C1 segment of cervical spinal cord (tissue), 14 donors: ENCODE measurements at places on chromosomes 4 and X.

- no peak for DNase-seq
Measured at GRCh38 chr4:108887034-108887433, 124.2 kb upstream of the ETNPPL start.

- no peak for DNase-seq
Measured at GRCh38 chr4:2417226-2417764, 1.1 kb downstream of the ZFYVE28 start.

DNA sequence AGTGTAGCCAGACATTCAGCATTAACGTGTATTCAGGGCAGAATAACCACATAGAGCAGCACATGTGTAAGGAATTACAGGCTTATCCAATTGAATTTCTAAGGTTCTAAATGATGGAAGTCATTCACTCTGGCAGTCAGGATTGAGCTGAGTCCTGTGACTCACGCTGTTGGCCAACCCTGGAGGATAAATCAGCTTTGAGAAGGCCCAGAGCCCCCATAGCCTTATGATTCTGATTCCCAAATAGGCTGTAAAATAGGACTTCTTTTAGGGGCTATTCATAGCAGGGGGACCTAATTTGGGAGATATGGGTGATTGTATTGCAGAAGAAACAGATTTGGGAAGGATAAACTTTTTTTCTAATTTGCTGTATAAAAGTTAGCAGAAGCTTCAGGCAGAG is 8.1 kb upstream of the HPF1 start:
- no peak for DNase-seq

DNA sequence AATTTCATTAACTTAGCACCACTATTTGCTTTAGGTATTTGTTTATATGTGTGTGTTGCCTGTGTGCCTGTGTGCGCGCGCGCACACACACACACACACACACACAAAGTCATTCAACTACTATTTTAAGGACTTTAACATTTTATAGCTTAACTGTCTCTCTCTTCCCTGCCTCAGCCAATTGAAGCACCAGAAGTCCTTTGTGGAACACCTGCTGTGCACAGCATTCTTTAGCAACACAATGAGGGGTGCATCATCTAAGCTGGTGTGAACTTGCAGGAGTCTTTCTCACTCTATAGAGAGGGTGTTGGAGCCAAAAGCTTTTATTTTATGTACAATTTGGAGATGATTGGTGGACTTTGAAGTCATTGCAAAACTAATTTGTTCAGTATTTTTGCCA is 31.3 kb downstream of the SLIT2 start:
- no peak for DNase-seq

DNA sequence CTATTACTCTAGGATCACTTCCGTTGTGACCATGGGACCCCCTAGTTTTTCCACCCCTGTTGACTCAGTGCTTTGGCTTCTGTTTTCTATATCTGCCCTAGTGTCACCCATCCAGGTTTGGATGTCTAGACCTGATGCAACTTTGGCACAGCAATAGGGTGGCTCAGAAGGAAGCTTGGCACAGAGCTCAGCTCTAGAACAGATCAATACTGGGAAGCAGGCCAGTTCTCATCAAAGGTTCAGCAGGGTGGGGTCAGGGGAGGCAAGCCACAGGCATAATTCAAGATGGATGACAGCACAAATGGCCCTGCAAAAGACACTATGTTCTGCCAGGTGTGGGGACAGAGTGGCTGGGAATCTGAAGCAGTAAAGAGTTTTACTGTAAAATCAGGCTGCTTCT is 74.2 kb upstream of the EGFL6 start:
- no peak for DNase-seq

- DNase-seq, result no peak
Measured at GRCh38 chr4:56062526-56063145, 113.9 kb downstream of the CEP135 start.

GRCh38 chrX:77114501-77114900 is 332.7 kb upstream of the FGF16 start:
- no peak for DNase-seq

DNA sequence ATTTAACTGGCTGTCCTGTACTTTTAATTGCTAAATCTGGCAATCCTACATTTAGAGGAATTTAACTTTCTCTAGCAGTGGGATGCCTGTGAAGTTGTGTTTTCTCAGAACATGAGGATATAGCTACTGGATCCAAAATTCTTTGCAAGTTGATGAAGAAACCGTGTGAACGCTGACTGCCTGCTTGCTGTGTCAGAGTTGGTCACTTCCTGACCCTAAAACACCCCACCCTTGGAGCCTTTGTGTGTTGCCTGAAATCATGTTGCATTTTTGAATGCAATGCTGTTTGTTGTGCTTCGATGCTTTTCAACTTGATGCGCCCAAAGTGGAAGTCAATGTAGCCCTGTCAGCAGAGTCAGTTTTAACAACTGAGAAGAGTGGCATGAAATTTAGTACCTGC is 211.2 kb downstream of the ANK2 start:
- DNase-seq, result no peak

DNA sequence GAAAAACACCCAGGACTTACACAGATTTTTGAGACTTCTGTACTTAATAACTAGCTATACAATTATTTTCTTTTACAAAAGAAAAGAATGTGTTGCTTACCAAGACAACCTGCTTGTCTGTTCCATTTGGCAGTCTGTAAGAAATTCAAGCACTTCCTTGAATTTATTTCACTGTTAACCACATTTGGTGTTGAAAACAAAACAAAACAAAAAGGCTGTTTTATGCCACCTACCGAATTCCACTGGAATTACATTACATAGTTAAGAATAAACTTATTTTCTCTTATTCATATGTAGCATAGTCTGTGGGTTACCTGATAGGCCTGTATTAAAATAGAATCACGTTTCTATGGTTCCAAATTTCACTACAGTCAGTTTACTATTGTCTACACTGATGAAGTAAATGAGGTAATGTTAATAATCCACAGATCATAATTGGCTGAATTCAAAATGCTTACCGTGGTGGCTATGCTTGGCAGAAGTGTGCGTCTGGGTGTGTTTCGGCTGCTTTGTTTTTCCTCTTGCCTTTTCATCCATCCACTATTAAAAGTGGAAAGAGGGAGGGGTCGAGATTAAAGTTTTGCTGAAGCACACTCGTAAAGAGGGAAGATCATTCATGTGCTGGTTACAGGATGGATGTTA is at the start of gene TLR1:
Gene TLR1, minus strand, starts transcription at position 138 of the 642 bp plus-strand sequence. CDS start 5,960 bp downstream, outside the sequence.
- no peak for DNase-seq

- DNase-seq, result no peak
Measured at GRCh38 chr4:48203819-48204218, 65.8 kb downstream of the TEC start.

- DNase-seq, result no peak
Measured at GRCh38 chr4:186158021-186158813, 33.1 kb upstream of the CYP4V2 start.

- no peak for DNase-seq
Measured at GRCh38 chr4:77125961-77126360, 31.0 kb upstream of the CCNG2 start.

DNA sequence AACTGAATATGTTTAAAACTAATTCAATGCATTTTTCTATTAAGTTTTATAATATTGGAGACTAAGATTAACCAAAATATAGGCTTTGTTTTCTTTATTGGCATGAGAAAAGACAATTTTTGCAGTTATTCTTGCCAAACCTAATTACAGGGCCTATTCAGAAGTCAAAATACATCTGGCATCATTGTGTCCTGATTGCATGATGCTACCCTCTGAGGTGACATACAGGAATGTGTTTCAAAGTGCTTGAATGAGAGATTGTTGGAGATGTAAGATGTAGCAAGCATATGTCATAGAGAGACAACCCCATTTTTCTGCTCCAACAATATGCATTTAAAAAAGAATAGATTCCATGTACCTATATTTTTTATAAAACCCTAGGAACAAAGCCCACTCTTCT is 1036.4 kb downstream of the PCDH18 start:
- no peak for DNase-seq

GRCh38 chrX:149631234-149632165 is at the start of gene TMEM185A:
TMEM185A (minus strand) TSS chrX:149631792; CDS start chrX:149631580, 212 bp downstream.
- peak; percentile 14 for DNase-seq

- peak; percentile 13 for DNase-seq
Measured at GRCh38 chrX:139932073-139932900, 566 bp downstream of the ATP11C start.

DNA sequence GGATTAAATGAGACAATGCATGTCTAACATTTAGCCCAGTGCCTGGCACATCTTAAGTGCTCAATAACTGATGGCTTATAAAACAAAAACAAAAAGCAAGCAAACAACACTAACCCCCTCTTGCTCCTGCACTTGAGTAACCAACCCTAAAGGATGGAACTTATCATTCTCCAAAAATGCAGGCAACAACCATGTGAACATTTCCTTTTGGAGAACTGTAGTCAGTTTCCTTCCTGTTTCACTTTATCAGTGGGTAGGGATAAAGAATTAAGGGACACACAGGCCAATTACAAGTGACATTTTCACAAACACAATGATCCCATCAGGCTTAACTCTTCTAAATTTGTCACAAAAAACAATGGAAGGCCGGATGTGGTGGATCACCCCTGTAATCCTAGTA is 30.4 kb downstream of the RPS3A start:
- DNase-seq, result no peak

GRCh38 chrX:126820700-126821420 is 1.3 kb downstream of the PRR32 start:
- DNase-seq, result no peak

GRCh38 chr4:123364906-123365305 is 31.7 kb upstream of the SPRY1 start:
- DNase-seq, result no peak

DNA sequence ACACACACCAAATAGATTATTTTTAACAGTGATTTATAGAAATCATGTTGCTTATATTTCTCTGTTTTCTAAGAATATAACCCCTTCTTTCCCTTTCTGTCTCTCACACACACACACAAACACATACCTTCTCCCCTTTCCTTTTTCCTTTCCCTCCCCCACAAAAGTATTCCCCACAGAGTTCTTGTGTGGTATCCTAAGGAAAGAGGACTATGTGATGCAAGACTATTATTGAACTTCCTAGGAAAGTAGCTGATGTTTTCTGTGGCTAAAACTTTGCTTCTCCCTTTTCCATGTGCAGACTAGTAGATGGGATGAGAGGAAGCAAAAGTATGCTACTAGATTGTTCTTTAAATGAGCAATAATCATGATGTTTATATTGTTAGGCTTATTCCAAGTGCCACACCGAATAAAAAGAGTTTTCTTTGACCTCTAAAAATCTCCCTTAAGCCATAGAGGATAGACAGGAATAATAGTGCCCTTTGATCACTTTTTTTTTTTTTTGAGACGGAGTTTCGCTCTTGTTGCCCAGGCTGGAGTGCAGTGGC is 38.7 kb downstream of the CPEB2 start:
- DNase-seq, result no peak

DNA sequence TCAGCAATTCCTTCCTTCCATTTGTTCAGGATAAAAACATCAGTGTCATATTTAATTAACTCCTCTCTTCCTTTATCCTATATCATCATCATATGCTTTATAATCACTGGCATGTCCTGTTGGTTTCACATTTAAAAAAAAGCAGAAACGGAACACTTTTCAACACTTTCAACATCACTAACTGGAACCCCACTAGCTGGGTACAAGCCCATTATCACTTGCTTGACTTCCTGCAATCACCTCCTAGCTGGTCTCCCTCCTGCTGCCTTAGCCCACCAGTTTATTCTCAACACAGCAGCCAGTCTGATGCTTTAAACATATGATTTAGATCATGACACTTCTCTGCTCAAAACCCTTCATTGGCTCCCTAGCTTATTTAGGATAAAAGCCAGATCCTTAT is 116.4 kb upstream of the LSM6 start:
- DNase-seq, result no peak
